ENCODE measurements at places on chromosomes 5 and 9.

- DNase-seq, result no peak
These were observed 82.9 kb downstream of the TMEM252 start for GRCh38 chr9:68457803-68458202.

GRCh38 chr5:149317281-149318048 is 27.8 kb upstream of the GRPEL2 start:
- DNase-seq, result peak; percentile 10

- DNase-seq, result no peak
These were observed 237.6 kb upstream of the RIOK2 start for GRCh38 chr5:97420646-97421045.

GRCh38 chr9:113164536-113165300 is 13.9 kb downstream of the SLC31A2 start:
- no peak for DNase-seq

DNA sequence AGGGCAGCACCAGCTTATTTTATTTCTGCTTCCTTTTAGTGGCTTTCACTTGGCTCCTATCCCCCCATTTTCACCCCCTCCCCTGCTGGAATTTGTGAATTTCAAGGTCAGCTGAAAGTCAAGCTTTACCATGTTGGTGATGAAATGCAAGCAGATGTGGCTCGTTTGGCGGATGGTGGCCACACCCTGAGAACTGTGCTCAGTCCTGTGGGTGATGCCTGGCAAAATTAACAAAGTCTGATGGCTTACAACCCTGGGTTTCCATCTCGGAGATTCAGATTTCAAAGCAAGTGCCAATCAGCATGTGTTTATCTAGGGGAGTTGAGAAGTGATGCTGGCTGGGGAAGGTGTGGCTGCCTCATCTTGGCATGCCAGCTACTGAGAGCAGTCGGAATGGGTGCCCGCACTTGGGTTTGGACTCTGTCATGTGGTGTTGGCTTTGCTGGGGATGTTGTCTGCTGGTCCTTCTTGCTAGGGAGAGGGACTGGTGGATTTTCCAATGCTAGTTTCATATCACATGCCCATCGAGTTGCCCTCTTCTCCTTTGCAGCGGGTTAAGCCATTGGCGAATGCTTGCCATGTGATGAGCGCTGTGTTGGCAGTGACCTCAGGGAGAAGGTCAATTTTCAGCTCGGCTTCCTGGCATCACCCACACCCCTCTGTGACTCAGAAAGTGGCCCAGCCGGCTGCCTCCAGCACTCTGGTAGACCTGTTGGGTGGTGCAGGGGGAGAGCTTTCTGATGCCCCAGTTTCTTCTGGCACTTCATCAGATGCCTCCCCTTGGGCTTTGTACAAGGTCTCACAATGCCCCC is 77.0 kb upstream of the PITX1 start:
- DNase-seq, result no peak

GRCh38 chr9:29241320-29241719 is 1668.0 kb upstream of the C9orf72 start:
- no peak for DNase-seq

GRCh38 chr9:114893221-114894010 is 37.0 kb downstream of the TNFSF8 start:
- DNase-seq, result no peak

- DNase-seq, result no peak
These were observed 205.9 kb upstream of the TMEM161B start for GRCh38 chr5:88474574-88474973.

DNA sequence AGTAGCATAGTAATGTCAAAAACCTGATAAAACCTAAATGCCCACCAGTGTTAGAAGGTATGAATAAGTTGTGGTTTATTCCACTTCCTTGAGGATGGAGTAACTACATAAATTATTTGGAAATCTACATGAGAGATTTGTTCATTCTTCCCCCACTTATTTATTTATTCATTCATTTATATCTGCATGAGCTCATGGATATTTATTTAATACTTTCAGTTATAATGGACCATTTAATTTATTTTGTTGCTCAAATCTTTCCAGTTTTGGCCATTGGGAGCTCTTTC is 223.8 kb upstream of the S1PR3 start:
- DNase-seq, result no peak

- DNase-seq, result no peak
These were observed 12.5 kb downstream of the ARHGEF28 start for GRCh38 chr5:73638344-73639095.

DNA sequence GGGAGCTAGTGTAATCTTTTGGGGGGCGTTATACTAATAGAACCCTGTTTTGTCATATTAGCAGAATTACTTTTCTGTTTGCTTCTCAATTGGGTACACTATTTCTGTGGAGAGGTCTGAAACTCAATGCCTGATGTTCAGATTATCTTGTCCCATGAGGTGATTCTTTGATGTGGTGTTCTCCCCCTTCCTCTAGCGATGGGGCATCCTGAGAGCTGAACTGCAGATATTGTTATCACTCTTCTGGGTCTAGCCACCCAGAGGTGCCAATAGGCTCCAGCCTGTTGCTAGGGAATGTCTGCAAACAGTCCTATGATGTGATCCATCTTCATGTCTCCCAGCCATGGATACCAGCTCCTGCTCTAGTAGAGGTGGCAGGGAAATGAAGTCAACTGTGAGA is 233.1 kb upstream of the RASA1 start:
- DNase-seq, result no peak

DNA sequence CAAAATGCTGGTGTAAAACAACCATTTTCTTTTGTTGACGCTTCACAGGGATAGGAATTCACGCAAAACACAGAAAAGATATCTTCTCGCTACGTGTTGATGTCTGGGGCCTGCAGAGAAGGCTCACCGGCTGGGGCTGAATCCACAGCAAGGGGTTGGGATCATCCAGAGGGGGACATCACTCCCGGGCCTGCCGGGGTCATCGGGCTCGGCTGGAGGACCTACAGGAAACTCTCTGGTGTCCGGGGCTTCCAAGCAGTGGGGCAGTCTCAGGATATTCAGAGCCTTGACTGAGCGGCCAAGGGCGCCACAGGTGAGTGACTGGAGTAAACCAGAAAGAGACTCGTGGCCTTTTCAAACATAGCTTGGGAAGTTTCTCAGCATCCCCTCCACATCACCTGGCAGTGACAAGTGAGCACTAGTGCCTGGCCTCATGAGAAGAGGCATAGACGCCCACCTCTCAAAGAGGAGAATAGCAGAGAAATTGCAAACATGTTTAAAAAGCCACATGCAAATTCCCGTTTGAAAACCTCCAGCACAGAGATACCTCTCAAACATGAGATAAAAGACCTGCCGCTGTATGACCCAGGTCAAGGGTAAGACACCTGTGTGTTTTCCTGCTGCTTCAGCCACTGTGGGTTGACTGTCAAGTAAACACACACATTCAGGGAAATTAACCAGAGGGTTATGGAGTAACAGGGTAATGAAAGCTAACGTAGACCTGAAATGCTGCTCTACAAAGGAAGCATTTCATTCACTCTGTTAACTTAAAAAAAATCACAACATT is 50.8 kb upstream of the SIMC1 start:
- DNase-seq, result no peak

DNA sequence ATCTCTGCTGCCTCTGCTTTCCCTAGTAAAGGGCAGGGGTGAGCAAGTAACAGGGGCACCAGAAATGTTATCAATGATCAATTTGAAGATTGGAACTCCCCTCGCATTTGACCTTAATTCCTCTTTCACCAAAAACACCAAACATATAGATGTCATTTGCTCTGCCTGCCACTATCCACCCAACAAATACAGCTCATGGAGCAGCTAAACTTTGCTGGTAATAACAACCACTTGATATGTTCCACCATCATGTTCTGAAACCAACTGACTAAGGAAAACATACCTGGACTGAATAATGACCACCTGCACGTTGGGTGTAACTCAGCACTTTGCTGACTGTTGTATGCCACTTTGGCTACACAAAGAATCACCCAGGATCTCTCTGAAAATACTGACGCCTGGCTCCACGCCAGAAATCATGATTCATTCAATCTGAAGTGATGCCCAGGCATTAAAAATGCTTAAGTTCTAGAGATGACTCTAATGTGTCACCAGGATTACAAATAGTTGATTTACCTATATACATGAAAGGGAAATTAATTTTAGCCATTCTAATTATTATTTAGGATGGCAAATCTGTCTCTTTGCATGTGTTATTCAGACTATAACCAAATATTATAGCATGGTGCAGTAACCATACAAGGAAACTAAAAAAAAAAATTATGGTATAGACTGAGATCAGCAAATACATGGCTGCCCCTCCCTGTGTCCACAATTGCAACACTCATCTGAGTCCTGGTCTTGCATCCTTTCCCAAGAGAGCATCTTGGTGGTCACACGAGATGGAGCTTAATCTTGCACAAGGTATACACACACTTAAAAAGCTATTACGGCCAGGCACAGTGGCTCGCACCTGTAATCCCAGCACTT is 43.1 kb upstream of the TTC39B start:
- DNase-seq, result no peak

- no peak for DNase-seq
These were observed 1136.3 kb upstream of the ACO1 start for GRCh38 chr9:31248156-31248555.

DNA sequence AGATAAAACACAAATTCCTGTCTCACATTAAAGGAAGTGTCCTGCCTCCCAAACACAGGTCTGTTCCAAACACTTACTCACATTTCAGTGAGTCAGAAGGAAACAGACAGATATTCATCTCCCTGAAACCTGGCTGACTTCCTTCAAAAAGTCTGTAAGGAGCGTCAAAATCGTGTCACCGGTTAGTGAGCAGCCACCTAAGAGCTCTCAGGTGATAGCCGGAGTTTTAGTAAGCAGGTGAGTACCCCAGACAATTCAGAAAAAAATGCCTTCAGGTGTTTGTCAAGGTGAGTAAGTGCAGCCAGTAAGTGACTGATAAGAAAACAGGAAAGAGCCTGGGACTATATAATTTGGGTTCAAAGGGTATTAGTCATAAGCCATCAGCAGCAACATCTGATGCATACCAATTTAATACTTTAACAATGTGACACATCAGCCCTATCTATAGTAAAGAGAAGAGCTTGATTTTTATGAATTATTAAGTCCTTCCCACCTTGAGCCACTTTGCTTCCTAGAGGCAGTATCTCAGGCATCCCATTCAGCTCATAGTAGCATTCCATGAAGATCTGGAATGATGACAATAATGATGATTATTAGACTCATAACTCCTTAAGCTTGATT is 1.3 kb upstream of the ITGA2 start:
- DNase-seq, result no peak

GRCh38 chr5:90095292-90096060 is 314.1 kb downstream of the CETN3 start:
- no peak for DNase-seq

GRCh38 chr5:78734094-78734845 is 85.7 kb upstream of the LHFPL2 start:
- no peak for DNase-seq

DNA sequence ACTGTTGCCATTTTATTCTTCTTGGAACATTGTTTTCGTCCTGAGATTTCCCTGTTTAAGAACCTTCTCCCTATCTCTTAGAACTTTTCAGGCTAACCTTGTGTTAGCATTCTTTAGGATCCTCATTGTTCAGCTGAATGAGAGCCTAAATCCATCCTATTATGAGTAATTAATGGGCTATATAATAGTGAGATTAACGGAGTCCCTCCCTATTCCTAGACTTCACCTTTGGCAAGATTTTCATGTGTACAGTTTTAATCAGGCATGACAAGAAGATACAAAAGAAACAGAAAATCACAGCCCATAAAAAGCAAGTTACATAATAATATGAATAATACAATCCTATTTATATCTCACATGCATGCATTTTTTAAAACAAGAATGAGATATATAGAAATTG is 9.1 kb upstream of the MSMP start:
- DNase-seq, result no peak

DNA sequence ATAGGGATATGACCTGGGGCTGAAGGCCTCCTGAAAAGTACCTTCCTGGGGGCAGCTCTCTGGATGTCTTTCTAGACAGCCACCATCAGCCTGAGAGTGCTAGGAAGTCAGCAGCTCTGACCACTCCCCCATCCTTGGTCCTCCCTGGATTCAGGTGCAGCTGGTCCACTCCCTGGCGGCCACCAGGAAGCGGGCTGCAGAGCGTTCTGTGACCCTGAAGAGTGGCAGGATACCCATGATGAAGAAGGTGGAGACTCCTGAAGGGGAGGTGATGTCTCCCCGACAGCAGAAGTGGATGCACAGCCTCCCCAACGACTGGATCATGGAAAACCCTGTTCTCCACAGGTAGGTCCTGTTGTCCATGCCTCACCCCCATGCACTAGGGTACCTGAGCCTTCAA is 1.8 kb downstream of the CCDC180 start:
- DNase-seq, result no peak

DNA sequence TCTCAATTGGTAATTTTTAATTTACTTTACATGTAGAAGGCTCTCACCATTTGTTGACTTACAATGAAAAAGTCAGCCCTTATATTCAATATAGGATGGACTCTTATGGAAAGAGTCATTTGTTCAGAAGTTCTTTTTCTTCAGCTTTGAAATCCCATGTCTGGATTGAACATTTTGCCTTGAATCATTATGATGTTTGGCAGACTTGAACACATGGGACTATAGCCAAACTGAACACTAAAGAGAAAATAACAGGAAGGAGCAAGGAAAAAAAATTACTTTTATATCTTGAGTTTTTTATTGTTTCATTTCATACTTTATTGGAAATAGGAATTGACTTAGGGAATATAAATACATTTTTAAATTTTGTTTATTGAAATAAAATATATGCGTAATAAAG is 1503.0 kb downstream of the EFNA5 start:
- DNase-seq, result no peak

DNA sequence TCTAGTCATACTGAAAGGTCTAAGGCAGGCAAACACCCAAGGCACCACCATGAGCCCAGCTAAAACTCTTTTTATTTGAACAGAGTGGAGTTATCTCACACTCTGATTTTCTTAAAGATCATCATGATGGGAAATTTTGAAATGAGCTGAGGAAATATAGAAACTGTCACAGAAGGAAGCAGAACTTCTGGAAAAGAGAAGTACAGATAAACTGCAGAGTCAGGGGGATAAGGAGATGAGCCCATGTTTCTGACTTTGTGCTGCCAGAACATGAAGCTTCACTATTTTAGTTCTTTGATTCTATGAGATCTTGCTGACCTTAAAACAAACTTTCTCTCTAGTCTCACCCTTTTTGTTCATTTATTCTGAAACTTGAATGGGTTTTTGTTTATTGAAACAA is 406.5 kb upstream of the EDIL3 start:
- DNase-seq, result no peak

GRCh38 chr9:19998153-19998552 is 209.3 kb upstream of the SLC24A2 start:
- DNase-seq, result no peak

- no peak for DNase-seq
These were observed 137.1 kb upstream of the ZNF366 start for GRCh38 chr5:72644296-72644695.

- DNase-seq, result no peak
These were observed 1.8 kb downstream of the EEIG1 start for GRCh38 chr9:127979015-127979332.

GRCh38 chr9:134442486-134443173 is 116.4 kb downstream of the RXRA start:
- no peak for DNase-seq

DNA sequence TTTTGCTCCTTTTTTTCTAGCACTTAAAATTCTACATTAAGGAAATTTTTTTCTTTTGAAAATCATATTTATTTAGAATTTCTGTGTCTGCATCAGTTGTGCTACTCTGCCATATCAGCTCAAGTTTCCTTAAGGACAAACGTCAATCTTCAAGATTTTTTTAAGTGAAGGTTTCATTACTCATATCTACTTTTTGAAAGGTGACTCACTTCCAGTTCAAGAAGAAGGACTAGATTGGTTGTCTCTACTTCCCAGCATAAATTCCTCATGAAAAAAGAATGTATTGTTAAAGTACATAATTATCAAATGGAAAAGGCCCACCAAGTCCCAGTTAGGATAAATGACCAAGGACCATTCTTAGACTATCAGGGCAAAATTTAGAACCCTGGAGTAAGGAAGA is 626.5 kb downstream of the DMRTA1 start:
- DNase-seq, result no peak

All from stimulated activated CD4-positive, alpha-beta T cell treated with anti-CD3 and anti-CD28 coated beads, Interleukin-4, amount 100 ng/mL, for 48 hours (primary cell).